ENCODE measurements at places on chromosomes 7 and 10.

- DNase-seq = no peak
These were observed 125.2 kb downstream of the SLC25A13 start for GRCh38 chr7:96196676-96197075.

DNA sequence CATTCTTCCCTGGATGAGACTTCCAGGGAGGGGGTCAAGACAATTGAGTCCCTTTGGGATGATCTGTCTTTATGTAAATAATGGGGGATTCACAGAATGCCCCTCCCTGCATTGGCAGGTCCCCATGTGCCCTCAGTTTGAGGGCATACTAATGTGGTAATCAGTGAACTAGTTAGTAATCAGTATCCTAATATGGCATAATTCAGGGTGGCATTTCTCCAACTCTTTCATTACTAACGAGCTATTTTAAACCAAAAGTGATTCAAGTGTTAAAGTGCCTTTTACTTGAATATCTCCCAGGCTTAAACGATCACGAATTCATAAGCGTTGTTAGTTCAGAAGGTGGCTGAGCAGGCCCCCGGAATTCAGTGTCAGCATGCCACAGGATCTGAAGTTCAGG is 1.6 kb upstream of the DNAJB6 start:
- DNase-seq = peak; percentile 47

DNA sequence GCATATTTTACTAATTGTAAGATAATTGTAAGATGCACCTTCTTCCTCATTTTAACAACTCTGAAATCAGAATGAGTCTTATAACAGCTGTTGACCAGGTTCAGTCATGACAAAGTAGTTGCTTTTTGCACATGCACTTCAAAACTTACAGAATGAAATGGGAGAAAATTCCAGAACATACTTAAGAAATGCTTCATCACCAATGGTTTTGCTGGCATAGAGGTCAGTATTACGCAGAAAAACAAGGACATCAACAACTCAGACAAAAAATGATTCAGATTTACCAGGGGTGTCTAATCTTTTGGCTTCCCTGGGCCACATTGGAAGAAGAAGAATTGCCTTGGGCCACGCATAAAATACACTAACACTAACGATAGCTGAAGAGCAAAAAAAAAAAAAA is 13.3 kb downstream of the COL28A1 start:
- DNase-seq = peak; percentile 24

DNA sequence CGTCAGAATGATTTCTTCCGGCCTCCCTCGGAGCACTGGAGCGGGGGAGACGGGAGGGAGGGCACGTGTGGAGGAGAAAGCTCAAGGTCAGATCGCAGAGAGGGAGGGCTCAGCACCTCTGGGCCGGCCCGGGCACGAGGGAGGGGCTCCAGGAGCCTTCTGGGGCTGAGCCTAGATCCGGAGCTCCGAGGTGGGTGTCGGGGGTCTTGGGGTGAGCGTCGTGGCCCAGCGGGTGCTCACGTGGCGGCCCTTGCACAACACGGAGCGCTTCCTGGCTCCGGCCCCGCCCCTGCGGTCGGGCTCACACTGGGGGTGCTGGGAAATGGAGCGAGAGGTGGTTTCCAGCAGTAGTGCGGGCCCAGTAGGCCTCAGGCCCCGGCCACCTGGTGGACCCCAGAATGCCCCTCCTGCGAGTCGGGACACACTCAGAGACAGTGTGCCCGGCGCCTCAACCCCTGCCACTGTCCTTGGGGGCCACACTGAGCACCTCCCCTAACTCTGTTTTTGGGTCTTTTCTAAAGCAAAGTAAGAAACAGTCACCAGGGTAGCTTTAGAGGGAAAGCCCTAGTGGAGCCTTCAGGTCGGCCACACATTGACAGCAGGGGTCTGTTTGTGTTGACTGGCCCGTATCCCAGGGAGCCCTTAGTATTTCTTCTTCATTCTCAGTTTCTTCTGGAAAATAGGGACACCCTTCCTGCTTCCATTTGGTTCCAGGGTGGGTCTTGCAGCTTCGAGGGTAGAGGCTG is 798 bp downstream of the PPIF start:
- DNase-seq = peak; percentile 83

GRCh38 chr7:3028071-3028757 is 15.5 kb downstream of the CARD11 start:
- DNase-seq = peak; percentile 48

DNA sequence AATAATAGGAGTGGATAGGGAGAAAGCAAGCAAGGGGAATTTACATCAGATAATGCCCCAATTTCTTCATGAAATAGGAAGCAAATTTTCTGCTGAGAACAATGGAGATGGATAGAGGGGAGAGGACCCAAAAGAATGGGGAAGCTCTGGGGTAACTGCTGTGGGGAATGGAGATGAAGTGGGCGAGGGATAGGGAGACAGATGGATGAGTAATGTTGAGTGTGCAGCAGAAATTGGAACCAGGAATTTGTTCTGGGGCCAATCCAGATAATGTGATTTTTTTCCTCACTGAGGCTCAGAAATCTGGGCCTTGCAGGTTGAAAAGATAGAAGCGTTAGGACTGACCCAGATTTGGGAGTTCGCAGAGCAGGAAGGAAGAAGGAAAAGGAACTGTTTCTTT is 24.5 kb upstream of the MRC1 start:
- DNase-seq = peak; percentile 85

GRCh38 chr7:153432063-153432462 is 620.1 kb upstream of the DPP6 start:
- DNase-seq = no peak

DNA sequence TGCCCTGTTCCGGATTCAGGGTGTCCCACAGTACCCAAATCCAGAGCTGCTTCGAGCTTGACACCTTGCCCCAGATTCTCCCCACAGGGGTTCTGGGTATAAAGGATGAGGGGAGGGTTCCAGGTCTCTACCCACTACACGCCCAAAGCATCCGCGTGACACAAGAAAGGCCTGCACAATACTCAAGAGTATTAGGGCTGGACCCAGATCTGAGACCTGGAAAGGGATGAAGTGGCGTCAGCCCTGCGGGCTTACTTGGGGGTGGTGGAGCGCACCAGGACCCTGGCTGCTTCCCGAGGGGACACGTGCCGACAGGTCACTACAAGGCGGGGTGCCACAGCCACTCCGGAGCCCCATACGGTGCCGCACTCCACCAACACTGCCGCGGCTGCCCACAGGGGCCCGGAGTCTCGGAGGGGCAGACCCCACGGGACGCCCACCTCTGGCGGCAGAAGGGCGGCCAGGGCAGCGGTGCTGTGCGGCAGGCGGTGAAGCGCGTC is 1.3 kb downstream of the TYSND1 start:
- DNase-seq = peak; percentile 56
